Vagina (tissue), 2 donors: ENCODE measurements at places on chromosomes 16 and 17.

- DNase-seq, result no peak
Observed at GRCh38 chr17:15946611-15947120, 1.7 kb downstream of the ADORA2B start.

DNA sequence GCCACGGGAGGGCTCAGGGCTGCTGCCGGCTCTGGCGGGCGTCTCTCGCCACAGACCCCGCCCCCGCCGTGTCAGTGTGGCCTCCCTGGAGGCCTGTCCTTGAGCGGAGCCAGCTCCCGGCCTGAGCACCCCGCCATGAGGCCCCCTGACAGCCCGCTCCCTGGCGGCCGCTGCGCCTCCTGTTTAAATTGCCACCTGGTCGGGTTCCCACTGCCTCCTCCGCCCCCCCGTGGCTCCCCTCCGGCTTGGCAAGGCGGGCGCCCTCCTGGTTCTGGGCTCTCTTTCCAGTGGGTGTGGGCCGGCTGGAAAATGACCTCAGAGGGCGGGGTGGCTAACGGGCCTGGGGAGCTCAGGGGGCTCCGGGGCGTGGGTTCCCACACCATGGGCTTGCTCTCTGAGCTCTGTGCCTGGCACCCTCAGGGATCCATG lies 42.1 kb upstream of the SSTR5 start:
- no peak for DNase-seq

- DNase-seq, result no peak
Observed at GRCh38 chr16:81669473-81670350, 109.4 kb upstream of the PLCG2 start.

- DNase-seq, result no peak
Observed at GRCh38 chr16:82936941-82937551, 310.3 kb downstream of the CDH13 start.

GRCh38 chr17:29505836-29506235 lies 61.0 kb downstream of the ABHD15 start:
- no peak for DNase-seq

GRCh38 chr16:5582529-5582928 lies 484.9 kb upstream of the EEF2KMT start:
- no peak for DNase-seq

GRCh38 chr16:56689171-56689570 lies 6.9 kb downstream of the MT1X start:
- no peak for DNase-seq

DNA sequence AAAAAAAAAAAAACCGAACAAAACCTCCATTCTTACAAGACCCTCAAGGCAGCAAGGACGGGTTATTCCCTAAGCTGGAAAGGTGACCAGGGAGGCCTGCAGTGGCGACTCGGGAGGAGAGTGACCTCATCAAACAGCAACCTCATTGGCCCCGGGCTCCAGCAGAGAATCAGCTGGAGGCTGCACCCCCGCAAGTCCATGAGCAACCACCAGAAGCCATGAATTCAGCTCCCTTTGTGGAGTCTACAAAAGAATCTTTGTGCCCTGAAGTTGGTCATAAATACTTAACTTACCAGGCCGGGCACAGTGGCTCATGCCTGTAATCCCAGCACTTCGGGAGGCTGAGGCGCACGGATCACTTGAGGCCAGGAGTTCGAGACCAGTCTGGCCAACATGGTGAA lies 80.9 kb upstream of the CREBBP start:
- DNase-seq, result no peak

GRCh38 chr16:75385507-75386152 lies 47.7 kb downstream of the CFDP1 start:
- no peak for DNase-seq

- DNase-seq, result no peak
Observed at GRCh38 chr17:15456972-15457722, 10.3 kb downstream of the CDRT4 start.

DNA sequence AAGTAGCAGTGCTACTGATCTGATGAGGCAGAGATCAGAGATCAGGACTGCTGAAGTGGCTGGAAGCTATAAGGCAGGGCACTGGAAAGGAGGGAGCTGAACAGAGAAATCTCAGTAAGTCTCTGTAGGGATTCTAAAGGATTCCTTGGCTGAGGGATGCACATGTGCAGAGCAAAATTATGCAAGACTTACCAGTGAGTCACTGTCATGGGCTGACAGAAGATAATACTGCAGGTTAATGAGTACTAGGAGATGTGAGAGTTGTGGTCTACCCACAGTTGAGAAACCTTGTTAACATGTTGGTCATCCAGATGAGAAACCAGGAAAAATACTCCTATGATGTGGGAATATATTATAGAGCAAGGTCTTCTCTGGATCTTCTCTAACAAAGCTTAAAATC lies 378.1 kb downstream of the HAPSTR1 start:
- no peak for DNase-seq

- DNase-seq, result no peak
Observed at GRCh38 chr17:46818316-46818928, at the start of gene WNT3. WNT3 (minus strand) TSS chr17:46818692; CDS start chr17:46818597, 95 bp downstream.

GRCh38 chr16:1056196-1056595 lies 16.4 kb upstream of the SSTR5 start:
- no peak for DNase-seq

DNA sequence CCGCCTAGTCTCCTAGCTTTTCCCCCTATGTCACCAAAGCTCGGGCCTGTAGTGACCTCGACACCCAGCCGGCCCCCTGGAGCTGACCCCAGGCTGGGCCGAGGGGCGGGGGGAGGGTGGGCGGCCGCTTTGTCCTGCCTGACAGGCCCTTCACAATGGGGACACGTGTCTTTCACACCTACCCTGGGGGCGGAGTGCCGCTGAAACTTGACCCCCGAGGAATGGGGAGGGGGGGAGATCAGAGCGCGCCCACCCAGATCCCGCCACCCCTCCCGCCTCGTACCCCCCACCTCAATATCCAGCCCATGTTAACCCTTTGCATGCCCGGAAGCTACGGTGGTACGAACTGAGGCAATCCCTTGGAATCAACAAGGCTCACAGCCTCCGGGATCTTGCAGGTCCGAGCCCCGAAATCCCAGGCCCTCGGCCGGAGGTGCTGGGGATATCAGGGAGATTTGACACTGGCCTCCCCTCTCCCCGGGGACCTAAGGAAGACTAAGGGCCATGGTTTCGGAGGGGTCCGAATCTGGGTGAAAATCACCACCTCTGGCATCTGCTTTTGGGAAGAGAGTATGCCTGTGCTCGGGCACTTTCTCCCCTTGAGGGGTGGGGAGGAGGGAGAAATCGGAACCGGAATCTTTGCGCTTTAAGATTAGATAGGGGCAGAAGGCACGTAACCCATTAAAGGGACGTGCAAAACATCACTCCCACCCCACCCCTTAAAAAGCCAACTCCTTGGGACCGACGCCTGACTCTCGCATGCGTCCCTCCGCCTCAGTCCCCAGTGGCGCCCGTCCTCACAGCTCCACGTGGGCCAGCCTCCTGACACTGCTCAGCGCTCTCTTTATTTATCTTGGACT lies 2.6 kb downstream of the NOG start:
- DNase-seq, result no peak

DNA sequence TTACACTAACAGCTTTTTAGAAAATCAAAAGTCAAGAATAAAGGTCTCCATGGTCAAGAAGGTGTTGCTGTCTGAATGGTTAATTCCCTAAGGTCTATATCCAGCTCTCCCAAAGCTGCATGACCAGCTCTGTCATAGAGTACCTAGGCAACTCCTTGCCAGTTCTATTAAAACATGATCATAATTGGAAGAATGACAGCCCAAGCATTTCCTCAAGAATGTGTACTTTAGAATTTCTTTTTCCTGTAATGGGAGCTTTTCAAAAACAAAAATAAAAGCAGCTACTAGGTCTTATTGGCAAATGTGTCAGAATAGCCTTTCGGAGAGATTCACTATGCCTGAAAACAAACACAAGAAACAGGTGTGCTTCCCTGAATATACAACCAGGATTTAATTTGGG lies 7.9 kb downstream of the SPOP start:
- DNase-seq, result no peak

GRCh38 chr16:52066962-52067361 lies 480.0 kb downstream of the TOX3 start:
- no peak for DNase-seq

GRCh38 chr17:20091174-20092029 lies 82.2 kb downstream of the SPECC1 start:
- DNase-seq, result peak; percentile 65

- DNase-seq, result no peak
Observed at GRCh38 chr16:75491876-75492275, 3.4 kb downstream of the CHST6 start.
